ENCODE measurements at places on chromosomes 1 and 21.

- no peak for DNase-seq
These were observed 23.1 kb downstream of the SLC26A9 start for GRCh38 chr1:205920159-205920558.

DNA sequence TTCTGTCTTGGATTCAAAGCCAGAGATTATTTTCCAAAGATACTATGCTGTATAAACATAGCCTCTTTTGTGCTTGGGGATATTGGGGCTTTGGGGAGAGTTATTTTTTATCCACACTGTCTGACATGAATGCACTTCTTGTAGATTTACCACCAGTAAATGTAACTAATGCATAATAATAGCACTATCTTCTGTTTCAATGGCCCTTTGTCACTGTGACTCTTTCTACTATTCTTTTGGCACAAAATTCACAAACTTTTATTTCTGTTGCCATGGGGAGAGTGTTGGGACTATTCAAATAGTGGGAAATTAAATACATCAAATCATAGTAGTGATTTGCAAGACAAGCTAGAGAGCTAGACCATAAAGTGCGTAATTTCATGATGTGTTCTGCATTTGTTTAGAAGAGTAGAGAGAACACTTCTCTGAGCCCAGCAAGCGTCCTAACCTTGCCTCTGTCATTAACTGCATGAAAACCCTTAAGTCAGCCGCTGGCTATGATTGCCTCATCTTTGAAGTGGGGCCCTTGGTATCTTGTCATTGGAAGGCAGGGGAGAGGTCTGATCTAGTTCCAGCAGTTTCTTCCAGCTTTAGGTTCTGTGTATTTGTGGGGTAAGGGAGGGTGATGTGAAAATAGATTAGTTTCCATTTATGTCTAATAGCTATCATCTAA lies 154.4 kb downstream of the HHAT start:
- DNase-seq = no peak

DNA sequence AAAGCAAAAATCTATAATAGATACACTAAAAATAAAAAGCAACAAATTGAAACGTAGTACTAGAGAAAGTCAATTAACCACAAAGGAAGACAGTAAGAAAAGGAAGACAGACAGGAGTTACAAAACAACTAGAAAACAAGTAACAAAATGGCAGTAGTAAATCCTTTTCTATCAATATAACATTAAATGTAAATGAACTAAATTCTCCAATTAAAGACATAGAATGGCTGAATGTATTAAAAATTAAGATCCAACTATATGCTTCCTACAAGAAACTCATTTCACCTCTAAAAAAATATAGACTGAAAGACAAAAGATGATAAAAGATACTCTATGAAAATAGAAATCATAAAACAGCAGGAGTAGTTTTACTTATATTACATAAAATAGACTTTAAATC lies 79.1 kb downstream of the CTH start:
- DNase-seq = no peak

- DNase-seq = no peak
These were observed 302.6 kb upstream of the PTBP2 start for GRCh38 chr1:96418969-96419368.

DNA sequence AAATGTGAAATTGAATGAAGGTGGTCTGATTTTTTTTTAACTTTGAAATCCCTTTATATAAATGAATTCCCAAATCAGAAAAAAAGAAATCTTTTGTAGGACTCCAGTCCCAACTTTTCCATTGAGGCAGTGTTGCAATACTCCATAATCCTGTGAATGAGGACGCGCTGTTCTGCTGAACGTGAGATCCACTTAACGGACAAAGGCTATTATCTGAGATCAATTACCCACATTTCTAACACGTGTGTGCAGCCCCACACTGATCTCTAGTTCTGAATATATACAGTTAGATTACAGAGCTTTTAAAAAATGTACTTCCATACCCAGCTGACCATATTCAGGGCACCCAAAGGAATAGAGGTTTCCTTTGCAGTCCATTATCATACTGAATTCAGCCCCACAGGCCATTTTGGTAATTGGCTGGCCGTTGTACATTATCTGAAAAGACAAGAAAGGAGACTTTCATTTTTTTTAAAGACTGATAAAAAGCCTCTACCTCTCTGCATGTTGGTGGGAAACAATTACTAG lies 19.0 kb downstream of the RCC2 start:
- no peak for DNase-seq

- DNase-seq = no peak
These were observed 85.3 kb downstream of the FOXD2 start for GRCh38 chr1:47522935-47523834.

GRCh38 chr1:2027961-2028583 lies 8.9 kb downstream of the GABRD start:
- no peak for DNase-seq

- no peak for DNase-seq
These were observed 22.2 kb downstream of the SLC25A33 start for GRCh38 chr1:9561429-9561828.

- no peak for DNase-seq
These were observed 71.3 kb downstream of the GRIK3 start for GRCh38 chr1:36963006-36963405.

DNA sequence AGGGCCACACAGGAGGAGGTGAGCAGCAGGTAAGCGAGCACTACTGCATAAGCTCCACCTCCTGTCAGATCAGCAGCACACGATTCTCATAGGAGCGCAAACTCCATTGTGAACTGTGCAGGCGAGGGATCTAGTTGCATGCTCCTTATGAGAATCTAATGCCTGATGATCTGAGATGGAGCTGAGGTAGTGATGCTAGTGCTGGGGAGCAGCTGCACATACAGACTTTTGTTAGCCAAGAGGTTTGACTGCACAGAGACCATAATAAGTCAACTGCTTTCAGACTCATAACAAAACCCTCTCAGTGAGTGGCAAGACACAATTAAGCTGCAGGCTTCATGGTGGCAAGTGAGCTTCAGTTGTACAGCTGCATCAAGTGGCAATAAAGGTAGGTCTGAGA lies 83.4 kb downstream of the PSMG1 start:
- no peak for DNase-seq

DNA sequence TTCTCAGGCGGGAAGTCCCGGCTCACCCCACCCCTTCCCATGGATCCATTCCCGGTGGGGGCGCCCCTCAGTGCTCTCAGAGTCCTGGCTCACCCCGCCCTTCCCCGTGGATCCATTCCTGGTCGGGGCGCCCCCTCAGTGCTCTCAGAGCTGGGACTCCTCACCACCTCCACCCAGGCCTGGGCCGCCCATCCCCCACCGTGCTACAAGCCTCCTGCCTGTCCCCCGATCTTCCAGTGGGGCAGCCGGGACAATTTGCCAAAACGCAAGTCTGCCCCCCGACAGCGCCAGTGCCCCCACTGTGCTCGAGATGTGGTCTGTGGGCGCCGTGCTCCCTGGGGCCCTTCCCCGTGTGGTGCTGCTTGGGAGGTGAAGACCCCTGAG lies 23.2 kb upstream of the PLCH2 start:
- DNase-seq = no peak

GRCh38 chr1:43269627-43270375 lies at the start of gene TMEM125:
Gene TMEM125 (plus strand): TSS chr1:43269983. CDS start chr1:43272723, 2,740 bp downstream.
- no peak for DNase-seq

- no peak for DNase-seq
These were observed 55.0 kb downstream of the PLPPR5 start for GRCh38 chr1:98949621-98950020.

GRCh38 chr1:185533596-185533995 lies 200.6 kb upstream of the HMCN1 start:
- DNase-seq = no peak

- no peak for DNase-seq
These were observed 21.1 kb downstream of the COQ8A start for GRCh38 chr1:226960944-226961765.

DNA sequence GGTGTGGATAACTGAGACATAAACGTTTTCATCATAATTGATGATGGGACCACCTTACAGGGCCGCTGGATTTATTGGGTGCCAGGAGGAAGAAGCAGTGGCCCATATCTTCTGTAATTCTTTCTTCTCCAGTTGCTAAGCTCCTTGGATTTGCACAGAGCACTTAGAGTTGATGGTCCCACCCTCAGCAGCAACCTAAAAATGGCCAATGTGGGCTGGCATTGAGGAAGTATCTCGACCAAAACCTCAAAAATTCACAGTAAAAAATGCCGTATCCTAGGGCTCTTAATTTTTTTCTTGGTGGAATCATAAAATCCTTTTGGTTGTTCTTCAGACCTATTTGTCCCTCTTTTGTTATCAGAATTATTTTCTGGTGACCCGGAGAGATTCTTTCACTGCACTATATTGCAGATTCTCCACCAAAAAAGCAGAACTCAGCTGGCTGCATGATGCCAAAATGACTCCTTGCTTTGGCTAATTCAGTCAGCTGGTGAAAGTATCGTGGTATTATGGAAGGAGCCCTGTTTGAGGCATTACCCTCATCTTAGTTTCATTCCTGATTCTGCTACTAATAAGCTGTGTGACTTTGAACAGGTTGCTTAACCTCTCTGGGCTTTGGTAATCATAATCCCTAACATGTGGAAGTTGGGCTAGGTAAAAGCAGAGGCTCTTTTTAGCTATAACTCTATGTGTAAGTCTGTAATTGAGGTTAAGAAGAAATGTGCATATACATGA lies 27.6 kb downstream of the KIRREL1 start:
- no peak for DNase-seq

- DNase-seq = no peak
These were observed 57.6 kb upstream of the AK4 start for GRCh38 chr1:65090406-65090805.

DNA sequence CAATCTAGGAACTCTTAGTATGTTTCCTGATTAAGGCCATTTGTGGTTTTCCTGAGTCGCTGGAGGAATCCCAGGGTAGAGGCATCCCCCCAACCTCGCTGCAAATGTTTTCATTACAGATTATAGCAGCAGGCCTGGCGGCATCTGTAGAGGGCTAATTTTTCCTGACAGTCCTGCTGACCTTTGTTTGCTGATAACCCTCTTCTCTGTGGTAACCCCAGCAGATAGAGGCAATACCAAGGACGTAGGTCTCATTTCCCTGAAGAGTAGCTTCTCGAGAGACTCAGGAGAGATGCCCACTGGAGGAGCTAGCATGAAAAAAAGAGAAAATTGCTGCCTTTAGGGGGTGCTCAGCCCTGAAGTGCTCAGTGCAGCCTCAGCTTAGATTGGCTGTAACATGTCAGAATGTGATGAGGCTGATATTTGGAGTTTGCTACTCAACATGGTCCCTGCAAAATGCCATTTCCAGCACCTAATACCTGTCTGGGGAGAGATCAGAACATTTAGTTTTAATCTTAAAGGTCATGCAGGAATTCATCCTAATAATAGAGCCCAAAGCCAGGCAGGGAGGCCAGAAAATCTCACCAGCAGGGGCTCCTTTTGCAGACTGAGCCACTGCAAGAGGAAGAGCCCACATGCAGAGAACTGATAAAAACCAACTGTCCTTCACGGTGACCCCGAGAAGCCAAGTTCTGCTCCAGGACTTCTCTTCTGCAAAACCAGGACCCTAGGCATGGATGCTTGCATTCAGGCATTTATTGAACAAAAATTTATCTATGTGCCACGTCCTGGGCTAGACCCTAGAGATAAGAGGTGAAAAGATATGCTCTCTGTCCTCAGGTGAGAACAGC lies 184.5 kb downstream of the KAZN start:
- no peak for DNase-seq

GRCh38 chr1:156233426-156234127 lies 8.4 kb upstream of the BGLAP start:
- DNase-seq = no peak

DNA sequence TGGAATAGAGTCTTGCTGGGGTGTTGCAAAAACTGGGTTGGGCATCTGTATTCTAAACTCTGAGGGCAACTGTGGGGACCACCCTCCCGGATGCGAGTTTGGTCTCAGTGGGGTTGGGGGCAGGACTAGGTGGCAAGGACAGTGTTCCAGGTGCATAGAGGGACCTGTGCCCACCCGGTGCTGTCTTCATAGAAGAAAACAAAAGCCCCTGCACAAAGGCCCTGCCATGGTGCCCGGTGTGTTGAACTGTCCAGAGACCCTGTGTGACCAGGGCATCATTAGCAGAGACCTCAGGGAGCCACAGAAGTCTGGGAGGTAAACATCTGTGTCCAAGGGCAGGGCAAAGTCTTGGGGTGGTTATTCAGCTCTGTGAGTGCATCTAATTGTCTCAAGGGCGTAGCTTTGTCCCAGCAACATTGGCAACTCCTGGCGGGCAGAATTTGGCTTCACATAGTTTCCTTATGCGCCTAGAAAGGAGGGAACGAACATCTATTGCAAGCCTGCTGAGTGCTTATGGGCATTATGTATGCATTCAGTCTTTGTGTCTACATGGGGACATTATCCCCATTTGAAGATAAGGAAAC lies 72.2 kb upstream of the IFFO2 start:
- no peak for DNase-seq

DNA sequence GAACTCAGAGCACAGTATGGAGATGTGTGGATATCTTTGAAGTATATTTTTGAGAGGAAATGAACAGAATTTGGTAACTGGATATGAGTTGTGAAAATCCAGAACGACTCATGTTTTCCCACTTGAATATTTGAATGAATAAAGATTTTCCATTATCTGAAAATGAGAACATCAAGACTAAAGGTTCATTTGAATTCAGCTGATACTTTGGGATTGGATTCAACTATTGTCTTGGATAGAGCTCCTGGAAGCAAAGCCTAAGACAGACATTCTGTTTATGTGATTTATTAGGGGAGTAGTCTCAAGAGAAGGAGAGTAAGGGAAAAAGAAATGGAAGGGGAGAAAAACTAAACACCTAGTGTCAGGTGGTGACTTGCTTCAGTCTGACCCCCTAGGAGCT lies 256.0 kb upstream of the LYPLAL1 start:
- DNase-seq = no peak

DNA sequence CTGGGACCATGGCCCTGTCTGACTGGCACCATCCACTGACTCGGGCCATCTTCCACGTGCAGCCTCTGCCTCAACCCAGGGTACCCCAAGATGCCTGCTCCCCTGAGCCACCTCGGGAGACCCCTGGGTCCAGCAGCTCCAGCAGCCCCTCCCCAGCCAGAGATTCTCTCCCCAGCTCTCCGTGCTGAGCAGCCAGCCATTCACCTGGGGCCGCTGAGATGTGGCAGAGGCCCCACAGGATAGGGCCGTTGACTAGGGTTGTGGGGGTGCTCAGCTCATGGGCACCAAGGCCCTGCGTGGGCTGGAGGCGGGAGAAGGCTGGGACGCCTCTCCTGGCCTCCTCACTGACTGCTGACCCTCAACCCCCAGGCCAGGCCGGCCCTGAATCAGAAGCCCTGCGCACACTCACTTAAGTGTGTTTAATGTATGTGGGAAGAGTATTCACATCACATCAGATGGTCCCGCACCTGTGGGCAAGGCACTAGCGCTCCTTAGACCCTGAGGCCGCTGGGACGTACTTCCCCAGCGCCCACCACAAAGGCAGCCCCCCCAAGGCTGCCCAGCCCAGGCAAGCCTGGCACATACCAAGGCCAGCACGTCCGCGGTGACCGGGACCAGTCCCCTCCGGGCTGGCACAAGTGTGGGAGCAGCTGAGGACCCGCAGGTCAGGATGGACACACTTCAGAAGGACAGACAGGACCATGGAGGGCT lies 27.8 kb downstream of the SLC19A1 start:
- no peak for DNase-seq

GRCh38 chr1:110620250-110620615 lies 14.1 kb upstream of the KCNA2 start:
- no peak for DNase-seq

Data from activated CD8-positive, alpha-beta memory T cell treated with anti-CD3 and anti-CD28 coated beads for 1 hour (primary cell).